ENCODE measurements at places on chromosomes 3 and 15.

DNA sequence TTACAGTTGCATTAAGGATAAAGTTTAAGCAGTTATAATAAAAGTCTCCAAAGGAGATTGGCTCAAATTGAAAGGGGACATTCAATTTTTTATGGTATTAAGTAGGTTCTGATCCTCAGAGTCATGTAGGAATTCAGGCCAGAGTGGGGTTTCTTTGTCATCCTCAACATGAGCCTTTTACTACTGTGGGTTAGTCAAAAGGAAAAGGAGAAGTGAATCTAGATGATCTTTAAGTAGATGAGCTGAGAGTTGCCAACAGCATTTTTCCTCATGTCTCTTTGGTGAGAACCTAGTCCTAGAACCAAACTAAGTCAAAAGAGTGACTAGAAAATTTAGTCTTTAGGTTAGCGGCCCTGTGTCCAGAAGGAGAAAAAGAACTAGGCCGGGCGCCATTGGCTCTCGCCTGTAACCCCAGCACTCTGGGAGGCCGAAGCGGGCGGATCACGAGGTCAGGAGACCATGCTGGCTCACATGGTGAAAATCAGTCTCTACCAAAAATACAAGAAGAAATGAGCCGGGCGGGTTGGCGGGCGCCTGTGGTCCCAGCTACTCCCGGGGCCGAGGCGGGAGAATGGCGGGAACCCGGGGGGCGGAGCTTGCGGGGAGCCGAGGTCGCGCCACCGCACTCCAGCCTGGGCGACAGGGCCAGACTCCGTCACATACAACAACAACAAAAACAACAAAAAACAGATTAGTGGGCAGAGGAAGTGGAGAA lies 4.2 kb upstream of the CHL1 start:
- H3K27ac ChIP-seq, result no peak overlapping the region
- DNase-seq, result no peak
- no peaks in the 10 kb centered on the region for H3K36me3 ChIP-seq
- H3K27me3 ChIP-seq, result no peaks in the 10 kb centered on the region
- no peak overlapping the region for H3K4me3 ChIP-seq

- no peaks in the 10 kb centered on the region for H3K4me1 ChIP-seq
- no peaks in the 10 kb centered on the region for H3K27me3 ChIP-seq
- H3K36me3 ChIP-seq, result no peaks in the 10 kb centered on the region
- H3K4me3 ChIP-seq, result no peak overlapping the region
- no peak for DNase-seq
- H3K27ac ChIP-seq, result no peak overlapping the region
Measured at GRCh38 chr3:135017003-135017893, 222.2 kb downstream of the EPHB1 start.

- H3K4me1 ChIP-seq, result no peaks in the 10 kb centered on the region
- H3K27me3 ChIP-seq, result no peaks in the 10 kb centered on the region
- H3K36me3 ChIP-seq, result no peaks in the 10 kb centered on the region
- H3K4me3 ChIP-seq, result no peak overlapping the region
Measured at GRCh38 chr15:38128341-38128781, 124.3 kb upstream of the SPRED1 start.

DNA sequence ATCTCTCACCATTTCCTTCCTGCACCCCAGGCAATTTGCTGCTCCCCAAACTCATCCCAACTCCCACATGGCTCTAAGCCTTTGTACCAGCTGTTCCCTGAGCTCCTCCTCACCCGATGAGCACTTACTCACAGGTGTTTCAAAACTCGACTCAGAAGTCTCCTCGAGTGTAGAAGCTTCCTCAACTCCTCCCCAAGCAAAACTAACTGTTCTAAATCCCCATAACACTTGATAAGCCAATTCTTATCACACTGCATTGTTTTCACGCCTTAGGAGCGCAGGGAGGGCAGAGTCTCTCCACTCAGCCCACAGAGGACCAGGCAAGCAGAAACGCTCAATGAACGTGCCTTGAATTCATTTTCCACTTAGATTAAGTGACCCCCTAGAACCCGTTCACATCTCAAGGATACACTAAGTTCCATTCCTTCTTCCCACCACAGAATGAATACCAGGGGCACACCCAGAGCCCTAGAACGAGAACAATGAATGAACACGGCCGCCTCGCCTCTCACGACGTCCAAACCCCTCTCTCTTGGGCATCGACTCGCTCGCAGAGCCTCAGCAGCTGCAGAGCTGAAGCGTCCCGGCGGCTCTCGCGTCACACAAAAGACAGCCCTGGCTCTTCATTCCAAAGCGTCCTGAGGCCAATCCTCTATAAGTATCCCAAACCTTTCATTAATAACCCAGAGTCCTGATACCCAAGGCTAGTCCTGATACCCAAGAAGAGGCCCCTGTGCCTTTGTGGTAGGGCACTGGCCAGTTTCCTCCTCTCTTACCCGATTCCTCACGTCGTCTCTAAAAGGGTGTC lies 1.1 kb downstream of the RAF1 start:
- H3K4me3 ChIP-seq, result peak overlapping the region; percentile 78
- H3K36me3 ChIP-seq, result no peaks in the 10 kb centered on the region
- peak overlapping the region; percentile 95 for H3K27ac ChIP-seq
- H3K27me3 ChIP-seq, result no peaks in the 10 kb centered on the region
- H3K4me1 ChIP-seq, result peaks cover 16% of the 10 kb centered on the region
- peak; percentile 31 for DNase-seq

GRCh38 chr3:99419116-99419515 lies 219.3 kb upstream of the COL8A1 start:
- no peak for DNase-seq
- no peak overlapping the region for H3K27ac ChIP-seq
- no peaks in the 10 kb centered on the region for H3K36me3 ChIP-seq
- H3K4me1 ChIP-seq, result no peaks in the 10 kb centered on the region
- H3K4me3 ChIP-seq, result no peak overlapping the region

GRCh38 chr3:119360736-119361462 lies 66.7 kb downstream of the ARHGAP31 start:
- no peaks in the 10 kb centered on the region for H3K36me3 ChIP-seq
- H3K27ac ChIP-seq, result no peak overlapping the region
- H3K4me3 ChIP-seq, result no peak overlapping the region
- no peaks in the 10 kb centered on the region for H3K4me1 ChIP-seq

GRCh38 chr15:64460724-64461720 lies 644 bp downstream of the ZNF609 start:
- peak overlapping the region; percentile 70 for H3K27ac ChIP-seq
- DNase-seq, result peak; percentile 41

DNA sequence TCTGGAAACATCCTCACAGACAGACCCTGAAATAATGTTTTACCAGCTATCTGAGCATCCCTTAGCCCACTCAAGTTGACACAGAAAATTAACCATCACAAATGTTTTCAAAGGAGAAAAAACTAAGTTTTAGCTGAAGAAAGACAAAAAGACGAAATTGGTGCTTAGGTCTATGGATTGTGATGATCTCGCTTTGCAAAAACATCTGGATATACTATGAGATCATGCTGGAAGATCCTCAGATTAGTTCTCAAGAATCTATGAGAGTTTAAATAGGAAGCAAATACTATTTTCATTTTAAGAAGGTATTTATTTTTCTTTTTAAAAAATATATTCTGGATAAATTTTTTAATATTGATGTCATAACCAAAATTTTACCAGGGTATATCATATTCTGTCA lies 42.6 kb upstream of the MBNL1 start:
- DNase-seq, result no peak
- no peak overlapping the region for H3K27ac ChIP-seq
- H3K36me3 ChIP-seq, result no peaks in the 10 kb centered on the region
- no peak overlapping the region for H3K4me3 ChIP-seq
- no peaks in the 10 kb centered on the region for H3K27me3 ChIP-seq

DNA sequence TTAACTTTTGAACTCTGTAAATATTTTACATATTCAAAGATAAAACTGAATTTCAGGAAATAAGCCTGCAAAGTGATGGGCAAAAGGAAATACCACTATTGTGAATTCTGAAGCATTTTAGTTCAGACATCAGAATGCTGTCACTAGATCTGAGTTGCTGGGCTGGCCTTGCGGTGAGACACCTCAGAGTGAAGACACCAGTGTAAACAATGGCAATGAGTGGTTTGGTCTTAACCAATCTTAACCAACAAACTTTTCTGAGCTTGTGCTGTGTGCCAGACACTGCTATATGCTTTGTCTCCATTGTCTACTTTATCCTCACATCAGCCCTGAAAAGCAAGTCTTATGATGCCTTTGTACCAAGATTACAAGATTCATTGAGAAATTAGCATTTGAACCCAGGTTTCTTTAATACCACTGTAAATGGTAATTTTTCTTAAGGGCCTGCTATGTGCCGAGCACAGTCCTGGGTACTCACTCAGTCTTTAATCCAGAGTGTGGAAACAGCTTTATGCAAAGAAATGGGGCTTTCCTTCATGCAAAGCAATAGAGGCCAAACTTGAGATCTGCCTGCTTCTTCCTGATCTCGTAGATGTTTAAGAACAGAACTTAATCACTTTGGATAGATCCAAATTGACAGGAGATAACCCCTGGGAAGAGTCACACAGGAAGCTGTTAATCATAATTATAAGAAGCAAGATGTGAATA lies 55.0 kb downstream of the TMEM39A start:
- H3K4me1 ChIP-seq, result no peaks in the 10 kb centered on the region
- DNase-seq, result no peak
- H3K27me3 ChIP-seq, result no peaks in the 10 kb centered on the region
- no peaks in the 10 kb centered on the region for H3K36me3 ChIP-seq
- H3K27ac ChIP-seq, result no peak overlapping the region
- H3K4me3 ChIP-seq, result no peak overlapping the region

DNA sequence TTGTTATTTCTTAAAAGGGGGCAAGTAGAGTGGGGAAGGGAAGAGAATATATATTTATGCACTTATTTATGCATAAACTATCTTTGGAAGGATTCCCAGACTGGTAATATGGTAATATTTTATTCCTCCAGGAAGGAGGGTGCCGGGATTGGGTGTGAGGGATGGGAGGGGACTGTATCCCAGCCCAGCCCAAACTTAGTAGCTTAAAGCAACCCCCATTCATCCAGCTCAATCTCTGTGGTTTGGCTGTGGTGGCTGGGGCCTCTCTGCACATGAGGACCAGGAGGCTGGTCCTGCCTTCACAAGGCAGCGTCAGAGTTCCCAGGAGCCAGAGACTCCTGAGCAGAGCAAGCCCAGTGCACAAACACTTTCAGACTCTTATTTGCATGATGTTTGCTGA lies 48.4 kb downstream of the CCNL1 start:
- no peaks in the 10 kb centered on the region for H3K4me1 ChIP-seq
- H3K36me3 ChIP-seq, result no peaks in the 10 kb centered on the region
- H3K27me3 ChIP-seq, result no peaks in the 10 kb centered on the region
- no peak overlapping the region for H3K27ac ChIP-seq

GRCh38 chr3:45943207-45943846 lies at the start of gene CXCR6:
TSS of gene CXCR6 (plus strand) at chr3:45943464. CDS start at chr3:45946482, 3,018 bp downstream.
- no peak within 1 kb of the TSS for H3K27ac ChIP-seq
- H3K4me3 ChIP-seq, result peak within 1 kb of the TSS; percentile 29
- DNase-seq, result peak; percentile 50
- no peaks in the 10 kb centered on the region for H3K27me3 ChIP-seq

GRCh38 chr15:44084770-44085169 lies 110.3 kb downstream of the FRMD5 start:
- no peaks in the 10 kb centered on the region for H3K36me3 ChIP-seq
- no peak overlapping the region for H3K27ac ChIP-seq
- H3K4me3 ChIP-seq, result no peak overlapping the region
- no peak for DNase-seq
- no peaks in the 10 kb centered on the region for H3K4me1 ChIP-seq
- H3K27me3 ChIP-seq, result no peaks in the 10 kb centered on the region
